HFFc6 (cell line): ENCODE measurements at places on chromosomes 12 and 14.
A peak's percentile ranks its signal among the peaks of the same experiment; 100 is the strongest.

GRCh38 chr12:105336411-105336810 is 5.9 kb downstream of the C12orf75 start:
- no peak for DNase-seq

- DNase-seq: no peak
These were observed 311.9 kb upstream of the TBX3 start for GRCh38 chr12:114995891-114996290.

DNA sequence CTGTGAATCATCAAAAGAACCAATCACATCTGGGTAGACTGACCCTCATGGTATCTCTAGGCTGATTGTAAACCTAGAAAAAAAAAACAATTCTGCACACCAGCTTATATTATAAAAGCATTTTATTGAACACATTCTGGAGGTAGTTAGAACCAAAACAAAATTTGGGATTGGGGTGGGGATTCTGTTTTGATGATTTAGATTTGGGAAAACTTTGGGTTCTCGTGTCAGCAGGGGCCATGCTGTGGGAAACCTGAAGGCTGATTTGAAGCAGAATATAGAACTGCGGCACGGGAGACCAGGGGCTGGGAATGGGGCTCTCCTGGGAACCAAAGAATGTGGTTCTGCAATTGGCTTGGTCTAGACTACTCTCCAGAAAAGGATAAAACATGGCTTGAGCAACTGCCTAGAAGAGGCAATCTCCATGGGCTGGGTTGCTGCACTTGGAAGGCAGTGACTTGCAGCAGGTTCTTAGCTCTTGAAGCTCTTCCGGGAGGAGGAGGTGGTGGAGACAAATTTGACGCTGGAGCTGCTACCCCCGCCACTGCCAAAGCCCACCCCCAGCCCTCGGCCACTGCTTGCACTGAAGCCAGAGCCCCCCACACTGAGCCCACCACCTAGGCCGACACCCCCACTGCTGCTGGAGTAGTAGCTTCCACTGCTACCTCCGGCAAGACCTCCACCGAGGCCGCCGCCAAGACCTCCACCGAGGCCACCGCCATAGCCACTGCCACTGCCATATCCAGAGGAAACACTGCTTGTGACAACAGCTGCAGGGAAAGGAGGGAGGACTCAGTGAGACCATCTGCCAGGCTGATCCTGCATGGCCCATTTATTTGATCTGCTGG is 5.5 kb downstream of the KRT5 start:
- no peak for DNase-seq

- peak; percentile 6 for DNase-seq
These were observed 12.2 kb downstream of the EIF5 start for GRCh38 chr14:103346286-103346685.

DNA sequence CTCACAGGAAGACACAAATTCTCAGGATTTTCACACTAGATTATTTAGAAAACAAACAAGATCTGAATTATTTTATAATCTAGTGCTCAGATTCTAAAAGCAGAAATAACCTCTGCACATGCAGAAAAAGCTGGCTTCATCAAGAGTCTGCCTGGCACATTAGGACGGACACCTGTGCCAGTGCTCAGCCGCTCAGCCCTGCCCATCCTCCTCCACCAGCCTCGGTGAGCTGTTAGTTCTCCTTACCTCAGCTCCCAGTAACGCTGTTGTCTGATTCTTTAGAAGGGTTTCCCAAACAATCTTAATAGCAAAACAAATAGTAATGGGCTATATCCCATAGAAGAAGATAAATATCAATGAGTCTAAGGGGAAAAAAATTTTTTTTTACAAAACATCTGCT is 27.7 kb downstream of the DUSP16 start:
- DNase-seq: no peak

- peak; percentile 30 for DNase-seq
These were observed 80.6 kb upstream of the STRN3 start for GRCh38 chr14:31106768-31107167.

GRCh38 chr12:25959071-25959961 is 834 bp downstream of the RASSF8 start:
- peak; percentile 85 for DNase-seq

DNA sequence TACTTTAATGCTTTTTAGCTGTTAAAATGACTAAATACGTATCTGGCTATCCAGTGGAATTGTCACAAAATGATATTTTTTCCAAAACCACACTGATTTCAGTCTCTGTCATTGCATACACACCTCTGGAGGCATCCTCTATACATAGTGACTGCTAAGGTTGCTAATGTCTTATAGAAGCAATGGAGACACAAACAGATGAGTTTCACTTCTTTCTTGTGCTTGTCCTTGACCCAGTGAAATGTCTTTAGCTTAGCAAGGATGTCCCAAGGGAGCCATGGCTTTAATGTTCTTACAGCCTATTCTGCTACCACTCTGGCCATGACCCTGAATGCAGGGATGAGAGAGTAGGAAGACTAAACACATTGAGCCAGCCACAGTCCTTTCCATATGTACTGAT is 90.3 kb downstream of the TPH2 start:
- DNase-seq: no peak

DNA sequence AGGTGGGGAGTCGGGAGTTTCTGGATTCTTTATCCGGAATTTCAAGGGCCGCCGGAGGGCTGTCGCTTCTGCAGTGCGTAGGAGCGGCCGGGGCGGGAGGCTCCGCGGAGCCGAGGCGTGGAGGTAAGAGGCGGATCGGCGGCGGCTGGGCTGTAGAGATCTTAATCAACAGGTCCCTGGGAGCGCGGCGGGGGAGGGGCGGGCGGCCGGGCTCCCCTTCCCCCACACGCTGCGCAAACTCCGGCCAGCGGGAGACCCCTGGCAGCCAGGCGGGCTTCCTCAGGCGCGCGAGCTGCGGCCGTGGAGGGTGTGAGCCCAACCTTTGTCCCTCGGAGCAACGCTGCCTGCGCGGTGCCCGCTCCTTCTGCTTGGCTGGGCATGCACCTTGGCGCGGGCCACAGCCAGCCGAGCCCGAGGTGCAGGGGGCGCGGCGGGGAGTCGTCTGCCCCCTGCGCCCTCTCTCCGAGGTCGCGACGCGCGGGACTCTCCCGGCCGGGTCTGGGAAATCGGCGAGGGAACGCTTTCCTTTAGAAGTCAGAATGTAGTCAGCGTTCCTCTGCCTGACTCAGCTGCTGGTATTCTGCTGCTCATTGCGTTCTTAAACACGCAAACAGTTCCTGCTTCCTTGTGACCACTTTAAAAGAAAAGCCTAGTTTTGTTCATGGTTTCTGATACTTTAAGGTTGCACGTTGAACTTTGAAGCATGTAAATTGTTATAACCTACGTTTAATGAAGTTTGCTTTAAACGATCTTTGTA is at the start of gene PALS1:
Gene PALS1, plus strand, starts transcription at position 25 of the 757 bp plus-strand sequence. CDS start 37,736 bp downstream, outside the sequence.
- peak; percentile 78 for DNase-seq

DNA sequence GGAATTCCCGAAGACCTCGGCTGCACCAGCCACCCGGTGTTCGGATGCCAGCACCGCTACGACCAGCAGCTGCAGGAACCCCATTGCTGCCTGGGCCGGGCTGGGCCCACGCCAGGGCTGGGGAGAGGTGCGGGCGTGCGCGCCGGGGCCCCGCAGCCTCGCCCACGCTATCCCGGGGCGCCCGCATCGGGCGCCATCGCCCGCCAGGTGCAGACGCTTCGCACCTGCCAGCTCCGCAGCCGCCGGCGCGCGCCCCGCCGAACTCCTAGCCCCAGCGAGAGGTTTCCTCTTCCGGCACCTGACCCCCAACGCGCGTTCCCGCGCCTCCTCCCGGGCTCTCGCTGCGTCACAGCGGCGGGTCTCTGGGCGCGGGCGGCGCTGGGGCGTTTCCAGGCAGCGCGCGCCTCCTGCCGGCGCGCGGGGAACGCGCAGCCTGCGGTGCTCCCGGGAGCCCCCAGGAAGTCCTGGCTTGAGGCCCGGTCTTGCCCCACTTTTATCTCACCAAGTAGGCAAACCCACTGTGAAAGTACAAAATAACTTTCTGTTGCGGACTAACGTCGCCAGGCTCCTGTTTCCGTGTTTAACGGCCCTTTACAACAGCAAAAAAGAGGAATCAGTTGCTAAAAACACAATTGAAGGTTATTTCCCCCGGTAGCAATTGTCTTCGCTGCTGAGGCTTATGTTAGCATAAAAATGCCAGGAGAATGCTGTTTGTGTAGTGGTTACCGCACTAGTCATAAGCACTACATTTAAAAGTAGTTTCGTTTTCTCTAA is at the start of gene TM7SF3:
Gene TM7SF3, minus strand, starts transcription at position 300 of the 774 bp plus-strand sequence. Its CDS starts 216 bp downstream, at position 84.
- peak; percentile 77 for DNase-seq

- DNase-seq: no peak
These were observed 44.2 kb upstream of the DCD start for GRCh38 chr12:54692353-54692752.

DNA sequence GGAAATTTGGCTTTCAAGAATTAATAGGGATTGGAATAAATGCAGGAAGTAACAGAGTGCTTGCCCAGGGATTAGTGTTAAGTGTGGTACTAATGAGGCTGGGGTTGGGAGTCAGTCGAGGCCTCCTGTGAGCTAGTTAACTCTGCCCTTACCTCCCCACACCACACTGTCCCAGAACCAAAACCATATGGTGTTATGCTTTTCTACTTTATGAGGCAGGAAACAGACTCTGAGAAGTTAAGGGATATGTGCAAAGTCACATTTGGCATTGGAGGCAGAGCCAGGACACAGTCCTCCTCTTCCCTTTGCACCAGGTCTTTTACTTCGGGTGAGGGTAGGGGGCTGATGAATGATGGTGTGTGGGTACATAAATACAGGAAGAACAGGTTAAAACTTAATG is 41.9 kb downstream of the PELI2 start:
- no peak for DNase-seq

DNA sequence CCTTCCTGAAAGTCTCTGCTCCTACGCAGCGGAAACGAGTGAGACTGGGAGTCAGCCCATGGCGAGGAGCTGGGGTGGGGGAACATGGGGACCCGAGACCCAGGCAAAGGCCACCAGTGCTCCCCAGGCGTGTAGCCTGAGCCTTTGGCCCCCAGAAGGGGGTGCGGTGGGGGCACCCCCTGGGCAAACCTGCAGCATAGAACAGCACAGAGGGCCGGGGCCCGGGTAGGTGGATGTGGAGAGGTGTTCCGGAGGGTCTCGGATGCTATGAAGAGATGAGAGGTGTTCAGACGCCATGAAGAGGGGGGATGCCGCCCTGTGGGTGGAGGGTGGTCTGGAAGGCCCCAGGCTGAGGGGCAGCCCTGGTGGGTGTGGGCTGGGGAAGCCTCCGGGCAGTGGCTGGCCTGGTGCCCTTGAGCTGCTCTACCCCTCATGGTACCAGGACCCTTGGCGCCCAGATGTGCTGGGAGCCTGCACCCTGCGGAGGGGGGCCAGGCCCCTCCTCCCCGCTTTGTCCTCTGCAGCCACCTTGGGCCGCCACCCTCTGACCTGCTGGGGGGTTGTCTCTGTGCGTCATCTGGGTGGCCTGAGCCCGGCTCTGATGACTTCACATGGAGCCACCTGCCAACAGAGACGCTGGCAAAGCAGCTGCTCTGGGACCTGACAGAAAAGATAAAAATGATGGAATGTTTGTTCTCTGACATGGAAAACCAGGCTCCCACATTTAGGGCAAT is 83.4 kb downstream of the KIF26A start:
- DNase-seq: no peak

DNA sequence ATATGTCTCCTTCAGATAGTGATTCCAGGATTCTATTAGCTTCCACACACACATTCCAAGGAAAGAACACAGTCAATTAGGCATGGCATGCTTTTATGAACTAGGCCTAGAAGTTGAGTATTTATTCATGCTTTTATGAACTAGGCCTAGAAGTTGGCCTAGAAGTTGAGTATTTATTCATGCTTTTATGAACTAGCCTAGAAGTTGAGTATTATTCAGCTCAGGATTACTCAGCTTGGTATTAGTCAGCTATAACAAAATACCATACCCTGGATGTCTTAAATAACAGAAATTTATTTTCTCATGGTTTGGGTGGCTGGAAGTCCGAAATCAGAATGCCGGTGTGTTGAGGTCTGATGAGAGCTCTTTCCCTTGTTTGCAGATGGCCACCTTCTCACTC is 442.7 kb upstream of the FLRT2 start:
- DNase-seq: peak; percentile 19

DNA sequence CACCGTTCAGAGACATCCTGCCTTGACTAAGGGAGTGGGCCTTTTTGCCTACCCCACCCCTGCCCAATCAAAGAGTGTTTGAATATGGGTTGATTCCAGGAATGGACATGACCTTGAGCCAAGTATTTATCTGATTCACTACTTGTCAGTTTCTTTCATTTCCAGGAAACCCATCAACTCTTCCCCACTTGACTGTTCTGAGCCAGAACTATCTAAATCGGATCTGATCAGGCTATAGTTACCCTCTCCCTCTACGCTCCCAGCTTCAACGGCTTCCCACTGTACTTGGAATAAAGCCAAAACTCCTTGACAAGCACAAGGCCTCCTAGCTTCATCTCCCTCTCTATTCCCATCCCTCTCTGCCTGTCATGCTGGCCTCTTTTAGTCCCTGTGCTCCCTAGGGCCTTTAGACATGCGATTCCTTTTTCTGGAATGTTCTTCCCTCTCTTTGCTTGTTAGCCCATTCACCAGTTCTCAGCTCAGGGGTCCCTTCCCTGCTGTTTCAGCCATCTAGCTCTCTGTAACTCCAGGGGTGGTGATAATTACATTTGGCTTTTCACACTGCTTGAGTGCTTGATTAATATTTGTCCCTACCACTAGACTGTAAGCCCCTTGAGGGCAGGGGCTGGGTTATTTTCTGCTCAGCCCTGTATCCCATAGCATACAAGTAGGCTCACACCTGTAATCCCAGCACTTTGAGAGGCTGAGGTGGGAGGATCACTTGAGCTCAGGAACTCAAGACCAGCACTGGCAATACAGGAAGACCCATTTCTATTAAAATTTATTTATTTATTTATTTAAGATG is 5.5 kb upstream of the ITPK1 start:
- DNase-seq: no peak

DNA sequence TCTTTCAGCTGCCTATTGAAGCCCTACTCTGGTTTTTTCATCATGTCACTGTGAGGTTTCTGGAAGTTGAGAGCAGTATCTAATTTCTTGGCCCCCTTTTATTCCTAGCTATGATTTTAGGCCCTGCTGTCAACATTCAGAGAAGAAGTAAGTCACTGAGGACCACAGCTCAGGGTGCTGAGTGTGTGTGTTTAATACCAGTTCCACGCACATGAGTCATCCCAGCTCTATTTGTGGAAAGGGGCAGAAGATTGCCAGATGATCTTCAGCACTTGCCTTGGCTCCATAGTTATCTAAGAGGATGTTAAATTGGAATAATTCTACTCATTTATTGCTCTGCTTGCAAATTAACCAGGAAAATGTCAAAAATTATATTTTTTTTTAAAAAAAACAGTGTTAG is 65.5 kb upstream of the SLC38A4 start:
- DNase-seq: peak; percentile 53

DNA sequence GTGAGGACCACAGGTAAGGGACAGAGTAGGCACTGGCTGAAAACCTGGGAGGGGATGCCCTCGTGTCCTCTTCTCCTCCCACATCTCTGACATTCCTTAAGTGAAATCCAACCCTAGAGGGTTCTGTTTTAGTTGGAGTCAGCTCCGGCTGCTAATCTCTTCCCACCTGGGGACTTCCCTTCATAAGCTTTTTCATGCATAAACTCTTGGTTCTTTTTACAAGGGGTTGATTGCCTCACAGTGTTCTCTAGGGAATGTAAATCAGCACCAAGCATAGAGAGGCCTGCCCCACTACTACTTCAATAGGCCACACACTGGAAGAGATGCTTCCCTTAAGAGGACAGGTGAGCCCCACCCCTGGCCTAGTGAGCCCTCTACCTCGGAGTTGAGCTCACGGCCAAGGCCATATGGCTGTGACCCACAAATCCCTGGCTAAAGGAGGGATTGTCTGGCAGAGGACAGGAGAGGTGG is 3.2 kb upstream of the SYNDIG1L start:
- no peak for DNase-seq
